ENCODE measurements at places on chromosomes 16 and 17. TPM values are rescaled to one million over a fixed set of nuclear protein-coding genes. Genes with fewer than 3 reads are reported as not detected.

GRCh38 chr16:75070012-75070841 lies 46.4 kb downstream of the LDHD start:
- DNase-seq: peak; percentile 83

GRCh38 chr17:1484060-1484535 lies 8.4 kb downstream of the MYO1C start:
- DNase-seq: no peak

DNA sequence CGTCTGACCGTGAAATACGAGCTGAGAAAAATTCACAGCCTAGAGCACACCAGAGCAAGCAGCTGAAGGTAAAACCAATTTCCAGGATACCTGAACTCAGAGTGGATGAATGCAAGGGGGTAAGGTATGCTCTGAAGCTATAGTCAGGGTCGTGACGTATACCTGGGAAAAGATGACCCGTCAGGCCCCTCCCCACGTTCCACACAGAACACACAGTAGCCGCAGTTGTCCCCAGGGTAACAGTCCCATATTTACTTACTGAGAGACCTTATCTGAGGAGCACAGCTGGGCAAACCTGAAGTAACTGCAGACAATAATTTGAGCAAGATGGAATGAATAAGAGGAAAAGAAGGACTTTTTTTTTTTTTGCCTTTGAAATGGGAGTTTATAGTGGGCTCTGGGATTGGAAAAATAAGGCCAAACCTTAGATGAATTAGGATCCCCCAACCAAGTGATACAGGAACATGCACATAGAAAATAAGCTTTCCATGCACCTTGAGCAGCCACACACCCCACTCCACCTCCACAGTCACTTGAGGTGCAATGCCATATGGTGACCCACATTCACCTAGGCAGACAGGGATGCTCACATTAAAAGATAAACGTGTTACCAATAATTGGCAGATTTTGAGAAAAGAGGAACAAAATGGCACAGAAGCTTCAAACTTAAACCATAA lies 38.0 kb downstream of the ABCA6 start:
- DNase-seq: no peak

DNA sequence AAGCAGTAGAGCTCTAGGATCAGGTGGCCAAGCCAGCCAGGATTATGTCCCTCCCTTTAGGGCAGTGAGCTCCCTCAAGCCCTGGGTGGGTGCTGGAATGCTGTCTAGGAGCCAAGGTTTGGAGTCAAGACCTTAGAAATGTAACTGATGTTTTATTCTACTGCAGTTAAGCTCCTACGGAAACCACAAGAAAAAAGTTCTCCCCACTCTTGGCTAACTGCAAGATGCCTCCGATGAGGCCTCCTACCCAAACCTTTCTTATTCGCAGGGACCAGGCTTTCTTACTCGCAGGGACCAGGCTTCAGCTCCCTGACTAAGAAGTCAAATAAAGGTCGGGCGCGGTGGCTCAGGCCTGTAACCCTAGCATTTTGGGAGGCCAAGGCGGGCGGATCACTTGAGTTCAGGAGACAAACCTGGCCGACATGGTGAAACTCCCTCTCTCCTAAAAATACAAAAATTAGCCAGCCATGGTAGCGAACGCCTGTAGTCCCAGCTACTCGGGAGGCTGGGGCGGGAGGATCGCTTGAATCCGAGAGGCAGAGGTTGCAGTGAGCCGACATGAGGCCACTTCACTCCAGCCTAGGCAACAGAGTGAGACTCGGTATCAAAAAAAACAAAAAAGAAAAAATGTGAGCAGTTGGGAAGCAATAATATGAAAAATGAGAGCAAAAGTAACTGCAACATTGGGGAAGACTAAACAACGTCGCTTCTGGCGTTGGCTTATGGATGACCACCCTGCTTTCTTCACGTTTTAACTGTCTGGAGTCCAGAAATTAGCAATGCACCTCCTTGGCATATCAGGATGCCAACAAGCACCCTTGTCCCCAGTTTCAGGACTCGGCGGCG lies 31.7 kb upstream of the ARL4D start:
- peak; percentile 20 for DNase-seq

DNA sequence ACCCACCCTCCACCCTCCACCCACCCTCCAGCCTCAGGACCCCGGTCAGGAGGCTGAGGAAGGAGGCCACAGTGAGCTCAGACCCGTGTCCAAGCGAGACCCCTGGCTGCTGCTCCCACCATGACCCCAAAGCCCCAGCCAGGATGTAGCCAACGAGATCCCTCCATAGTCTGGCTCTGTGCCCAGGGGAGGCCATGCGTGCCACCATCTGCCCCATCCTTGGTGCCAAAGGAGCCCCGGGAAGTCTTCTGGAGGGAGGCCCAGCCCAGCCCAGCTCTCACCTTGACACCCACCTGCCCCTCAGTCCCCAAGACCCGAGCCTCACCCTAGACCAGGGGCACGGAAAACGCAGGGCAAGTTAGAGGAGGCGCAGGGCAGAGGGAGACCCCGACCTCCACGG lies 34.2 kb downstream of the PIEZO1 start:
- no peak for DNase-seq

- DNase-seq: no peak
These were observed 9.2 kb downstream of the CA5A start for GRCh38 chr16:87927195-87927562.

- no peak for DNase-seq
These were observed 158.3 kb upstream of the PLCG2 start for GRCh38 chr16:81620796-81621195.

HSPB9 gene
- total RNA-seq: not detected
